Chondrocyte (in vitro differentiated cells): ENCODE measurements at places on chromosomes 7 and 10. TPM values are rescaled to one million over a fixed set of nuclear protein-coding genes. Genes with fewer than 3 reads are reported as not detected.
A peak's percentile ranks its signal among the peaks of the same experiment; 100 is the strongest.

GRM3 gene
- not detected in 3 replicates for total RNA-seq

GRCh38 chr7:44094883-44095592, 9.1 kb upstream of the AEBP1 start:
- peak overlapping the region; percentile 30 for H3K27ac ChIP-seq
- H3K4me1 ChIP-seq = peaks cover 47% of the 10 kb centered on the region
- no peaks in the 10 kb centered on the region for H3K27me3 ChIP-seq

ZCCHC24 gene
- total RNA-seq = 37.4 to 45.1 TPM (median 43.8 TPM) in 3 replicates

OPN1SW gene
- not detected in 3 replicates for total RNA-seq

DNA sequence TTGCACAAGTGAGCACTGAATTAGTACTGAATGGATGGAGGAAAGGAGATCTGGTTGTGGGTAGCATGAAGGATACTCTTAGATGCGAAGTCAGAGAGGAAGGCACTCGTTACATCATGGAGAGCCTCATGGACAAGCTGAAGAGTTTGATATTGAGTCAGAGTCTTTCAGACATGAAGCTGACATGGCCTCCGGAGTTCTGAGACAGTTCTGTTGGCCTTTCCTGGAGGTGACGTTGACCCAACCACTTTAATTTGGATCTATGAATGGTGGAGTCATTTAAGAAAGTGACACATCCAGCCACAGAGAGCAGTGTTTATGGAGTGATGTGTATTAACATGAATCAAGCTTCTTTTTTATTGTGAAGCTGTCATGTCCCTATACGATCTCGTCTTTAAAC, 286.3 kb upstream of the CDC14C start:
- H3K27ac ChIP-seq = no peak overlapping the region
- H3K36me3 ChIP-seq = no peaks in the 10 kb centered on the region
- H3K4me3 ChIP-seq = no peak overlapping the region
- H3K27me3 ChIP-seq = no peaks in the 10 kb centered on the region
- DNase-seq = no peak

DNA sequence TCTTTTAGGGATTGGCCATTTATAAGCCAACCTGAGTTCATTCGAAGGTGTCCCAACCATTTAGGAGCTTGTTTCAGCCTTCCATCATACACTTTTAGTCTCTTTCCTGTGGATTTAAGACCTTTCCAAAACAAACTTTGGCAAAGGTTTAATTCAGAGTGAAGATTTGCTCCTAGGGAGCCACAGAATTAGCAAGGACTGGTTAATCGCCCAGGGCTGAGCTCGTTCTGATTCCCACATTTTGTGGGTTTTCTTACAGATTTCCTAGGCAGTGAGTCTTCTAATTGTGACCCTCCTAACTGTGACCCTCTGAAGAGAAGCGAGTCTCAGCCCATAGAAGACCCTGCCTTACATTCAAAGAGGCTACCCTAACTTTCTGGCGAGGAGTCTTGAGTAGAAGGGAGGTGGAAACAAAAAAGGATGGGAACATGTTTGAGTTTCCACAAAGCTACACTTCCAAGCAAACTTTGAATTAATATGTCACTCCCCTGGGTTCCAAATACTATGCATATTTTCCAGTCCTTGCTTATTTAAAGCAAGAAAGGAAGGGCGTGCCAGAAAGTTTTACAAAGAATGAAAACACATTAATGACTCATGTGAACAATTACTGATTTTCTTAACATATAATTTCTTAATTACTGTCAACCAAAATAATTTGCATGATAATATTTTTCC, 118.3 kb downstream of the ARID5B start:
- H3K36me3 ChIP-seq = peaks cover 6% of the 10 kb centered on the region
- H3K4me1 ChIP-seq = peaks cover 67% of the 10 kb centered on the region
- H3K27ac ChIP-seq = peak overlapping the region; percentile 87
- no peak for DNase-seq

GRCh38 chr10:78148216-78148960, 114.7 kb downstream of the RPS24 start:
- no peak overlapping the region for H3K27ac ChIP-seq
- no peaks in the 10 kb centered on the region for H3K4me1 ChIP-seq
- peaks cover 12% of the 10 kb centered on the region for H3K27me3 ChIP-seq

NODAL gene
- total RNA-seq = 0.49 TPM in 1 of 3 replicates, not detected in the others

- peaks cover 2% of the 10 kb centered on the region for H3K36me3 ChIP-seq
- peaks cover 17% of the 10 kb centered on the region for H3K4me1 ChIP-seq
- no peak for DNase-seq
- peak overlapping the region; percentile 13 for H3K27ac ChIP-seq
Observed at GRCh38 chr7:114921631-114922025, 266 bp upstream of the MDFIC start.

DNA sequence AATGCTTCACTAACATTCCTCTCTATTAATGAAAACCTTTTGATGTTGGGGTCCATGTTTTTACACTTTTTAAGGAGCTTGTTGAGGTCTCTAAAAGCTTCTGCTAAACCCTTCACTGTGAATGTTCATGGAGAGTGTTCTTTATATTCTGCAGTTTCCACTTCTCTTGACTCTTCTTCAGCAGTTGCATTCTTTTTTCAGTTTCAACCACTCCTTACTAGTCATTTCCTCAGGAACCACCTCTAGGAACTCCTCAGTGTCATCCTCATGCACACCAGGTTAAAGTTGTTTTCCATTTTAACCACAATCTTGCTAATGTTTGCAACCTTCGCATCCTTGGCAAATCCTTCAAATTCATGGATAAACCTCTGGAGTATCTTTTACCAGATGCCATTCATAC, 821.6 kb downstream of the ANKRD7 start:
- no peaks in the 10 kb centered on the region for H3K4me1 ChIP-seq
- H3K27me3 ChIP-seq = no peaks in the 10 kb centered on the region
- no peak overlapping the region for H3K27ac ChIP-seq
- no peaks in the 10 kb centered on the region for H3K36me3 ChIP-seq
- no peak overlapping the region for H3K4me3 ChIP-seq
- DNase-seq = no peak

LAMB1 gene
- total RNA-seq = 405 to 481 TPM (median 466 TPM) in 3 replicates

MLXIPL gene
- not detected in 3 replicates for total RNA-seq

AKR1C4 gene
- not detected in 3 replicates for total RNA-seq

LRRTM3 gene
- 0.15 TPM in 1 of 3 replicates, not detected in the others for total RNA-seq

DNA sequence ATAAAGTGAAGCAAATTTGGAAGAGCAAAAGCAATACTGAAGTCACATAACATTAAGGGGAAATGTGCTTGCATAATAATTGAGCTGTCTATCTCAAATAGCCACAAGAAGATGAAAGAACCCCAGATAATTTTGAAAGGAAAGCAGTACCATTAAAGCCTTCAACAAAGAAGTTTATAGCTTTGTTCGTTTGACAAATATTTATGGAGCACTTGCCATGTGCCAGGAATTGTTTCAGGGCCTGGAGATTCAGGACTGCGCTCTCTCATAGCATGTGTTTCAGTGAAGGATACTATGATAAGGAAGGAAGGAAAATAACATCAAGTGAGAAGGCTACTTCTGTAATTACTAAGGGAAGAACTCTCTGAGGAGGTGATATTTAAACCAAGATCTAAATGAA, 212.3 kb upstream of the CSTF2T start:
- peaks cover 15% of the 10 kb centered on the region for H3K4me1 ChIP-seq
- no peak for DNase-seq
- H3K4me3 ChIP-seq = no peak overlapping the region
- H3K36me3 ChIP-seq = peaks cover 4% of the 10 kb centered on the region
- no peaks in the 10 kb centered on the region for H3K27me3 ChIP-seq

PTPRZ1 gene
- 0.05 to 2.0 TPM (median 1.6 TPM) in 3 replicates for total RNA-seq

- DNase-seq = no peak
- peaks cover 13% of the 10 kb centered on the region for H3K36me3 ChIP-seq
- H3K4me1 ChIP-seq = peaks cover 37% of the 10 kb centered on the region
- no peak overlapping the region for H3K4me3 ChIP-seq
- no peaks in the 10 kb centered on the region for H3K27me3 ChIP-seq
Observed at GRCh38 chr10:61950449-61951143, 49.1 kb downstream of the ARID5B start.

GRCh38 chr7:50507898-50508470, 57.2 kb downstream of the DDC start:
- DNase-seq = no peak
- H3K36me3 ChIP-seq = no peaks in the 10 kb centered on the region
- H3K4me1 ChIP-seq = peaks cover 11% of the 10 kb centered on the region
- no peak overlapping the region for H3K27ac ChIP-seq
- peaks cover 17% of the 10 kb centered on the region for H3K27me3 ChIP-seq

IGFBP3 gene
- 1,747 to 1,749 TPM (median 1,748 TPM) in 3 replicates for total RNA-seq

ABCC2 gene
- 0.57 to 0.69 TPM (median 0.63 TPM) in 3 replicates for total RNA-seq

RBP3 gene
- not detected in 3 replicates for total RNA-seq

- peak overlapping the region; percentile 86 for H3K27ac ChIP-seq
- no peaks in the 10 kb centered on the region for H3K27me3 ChIP-seq
- peak; percentile 92 for DNase-seq
- H3K4me1 ChIP-seq = peaks cover 48% of the 10 kb centered on the region
Observed at GRCh38 chr10:11875494-11876281, 52.5 kb downstream of the PROSER2 start.

DNA sequence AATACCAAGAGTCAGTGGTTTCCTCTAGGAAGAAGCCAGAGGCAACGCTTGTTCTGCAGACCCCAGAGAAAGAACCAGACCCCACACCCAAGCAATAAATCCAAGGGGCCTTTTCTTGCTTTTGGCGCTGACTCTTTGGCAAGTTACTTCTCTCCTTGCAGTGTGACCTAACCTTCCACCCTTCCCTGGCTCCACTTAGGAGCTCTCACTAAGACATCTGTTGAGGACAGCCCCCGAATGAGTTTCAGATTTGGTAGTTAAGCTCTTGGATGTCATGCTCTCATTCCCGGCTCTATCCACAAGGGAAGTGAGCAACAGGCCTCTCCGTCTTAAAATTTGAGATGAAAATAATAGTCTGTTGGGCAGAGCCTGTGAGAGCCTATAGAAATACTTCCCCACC, 50.6 kb upstream of the FAM204A start:
- DNase-seq = no peak
- peaks cover 1% of the 10 kb centered on the region for H3K27me3 ChIP-seq
- H3K4me1 ChIP-seq = peaks cover 3% of the 10 kb centered on the region
- no peak overlapping the region for H3K27ac ChIP-seq
- no peaks in the 10 kb centered on the region for H3K36me3 ChIP-seq

- no peaks in the 10 kb centered on the region for H3K36me3 ChIP-seq
- H3K4me1 ChIP-seq = peaks cover 31% of the 10 kb centered on the region
- DNase-seq = no peak
- no peak overlapping the region for H3K4me3 ChIP-seq
- H3K27ac ChIP-seq = no peak overlapping the region
Observed at GRCh38 chr10:51729822-51730555, 30.6 kb upstream of the CSTF2T start.

GRCh38 chr7:40298421-40298820, 163.6 kb downstream of the SUGCT start:
- no peaks in the 10 kb centered on the region for H3K27me3 ChIP-seq
- DNase-seq = no peak

GRCh38 chr10:71587941-71588573, 131.5 kb downstream of the C10orf105 start:
- no peaks in the 10 kb centered on the region for H3K36me3 ChIP-seq
- peaks cover 4% of the 10 kb centered on the region for H3K4me1 ChIP-seq
- no peak overlapping the region for H3K4me3 ChIP-seq
- no peak for DNase-seq
- H3K27me3 ChIP-seq = peaks cover 19% of the 10 kb centered on the region

- H3K4me1 ChIP-seq = peaks cover 33% of the 10 kb centered on the region
- no peak for DNase-seq
- H3K27me3 ChIP-seq = no peaks in the 10 kb centered on the region
- H3K27ac ChIP-seq = peak overlapping the region; percentile 92
- H3K4me3 ChIP-seq = peak overlapping the region; percentile 85
Observed at GRCh38 chr7:100584683-100585510, 1.0 kb downstream of the LRCH4 start.

DNA sequence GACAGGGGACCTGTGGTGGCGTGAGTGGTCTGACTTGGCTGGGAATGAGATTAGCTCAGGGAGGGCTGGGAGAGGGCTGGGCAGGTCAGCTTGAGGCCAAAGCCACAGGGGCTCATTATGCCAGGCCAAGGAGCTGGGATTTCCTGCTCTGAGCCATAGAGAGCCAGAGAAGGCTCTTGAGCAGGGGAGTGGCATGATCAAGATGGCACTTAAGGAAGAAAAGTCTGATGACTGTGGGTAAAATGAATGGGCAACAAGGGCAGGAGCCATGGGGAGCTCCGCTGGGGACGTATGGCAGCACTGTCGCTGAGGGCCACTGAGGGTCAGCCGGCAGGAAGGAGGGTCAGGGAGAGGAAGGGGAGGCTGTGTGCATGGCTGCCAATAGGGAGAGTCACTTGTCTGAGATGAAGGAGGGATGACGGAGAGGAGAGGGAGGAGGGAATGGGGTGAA, 5.8 kb downstream of the ANTXRL start:
- no peak for DNase-seq
- no peak overlapping the region for H3K4me3 ChIP-seq
- peaks cover 10% of the 10 kb centered on the region for H3K27me3 ChIP-seq
- no peaks in the 10 kb centered on the region for H3K36me3 ChIP-seq
- H3K27ac ChIP-seq = no peak overlapping the region

- no peak overlapping the region for H3K27ac ChIP-seq
- DNase-seq = no peak
- no peak overlapping the region for H3K4me3 ChIP-seq
- peaks cover 5% of the 10 kb centered on the region for H3K36me3 ChIP-seq
- H3K27me3 ChIP-seq = no peaks in the 10 kb centered on the region
- peaks cover 13% of the 10 kb centered on the region for H3K4me1 ChIP-seq
Observed at GRCh38 chr10:31170636-31171035, 139.0 kb upstream of the ZNF438 start.

CUZD1 gene
- not detected in 3 replicates for total RNA-seq

ZNF789 gene
- total RNA-seq = 7.3 to 15.2 TPM (median 10.0 TPM) in 3 replicates
